ENCODE measurements at places on chromosomes 2 and 18. TPM values are rescaled to one million over a fixed set of nuclear protein-coding genes. Genes with fewer than 3 reads are reported as not detected.

GALNT5 gene
- 0.35 TPM for total RNA-seq

ONECUT2 gene
- 0.22 TPM for total RNA-seq

ALKAL2 gene
- total RNA-seq: 2.7 TPM

AMER3 gene
- not detected for total RNA-seq

KHK gene
- 1.1 TPM for total RNA-seq

TEX51 gene
- not detected for total RNA-seq

MOGAT1 gene
- total RNA-seq: 0.24 TPM

MAP3K19 gene
- not detected for total RNA-seq

PGAP1 gene
- total RNA-seq: 7.7 TPM

GRCh38 chr2:25414781-25415180 is 73.1 kb upstream of the DNMT3A start:
- DNase-seq: no peak

GRCh38 chr2:6564326-6564725 is 301.4 kb downstream of the CMPK2 start:
- DNase-seq: no peak

DNA sequence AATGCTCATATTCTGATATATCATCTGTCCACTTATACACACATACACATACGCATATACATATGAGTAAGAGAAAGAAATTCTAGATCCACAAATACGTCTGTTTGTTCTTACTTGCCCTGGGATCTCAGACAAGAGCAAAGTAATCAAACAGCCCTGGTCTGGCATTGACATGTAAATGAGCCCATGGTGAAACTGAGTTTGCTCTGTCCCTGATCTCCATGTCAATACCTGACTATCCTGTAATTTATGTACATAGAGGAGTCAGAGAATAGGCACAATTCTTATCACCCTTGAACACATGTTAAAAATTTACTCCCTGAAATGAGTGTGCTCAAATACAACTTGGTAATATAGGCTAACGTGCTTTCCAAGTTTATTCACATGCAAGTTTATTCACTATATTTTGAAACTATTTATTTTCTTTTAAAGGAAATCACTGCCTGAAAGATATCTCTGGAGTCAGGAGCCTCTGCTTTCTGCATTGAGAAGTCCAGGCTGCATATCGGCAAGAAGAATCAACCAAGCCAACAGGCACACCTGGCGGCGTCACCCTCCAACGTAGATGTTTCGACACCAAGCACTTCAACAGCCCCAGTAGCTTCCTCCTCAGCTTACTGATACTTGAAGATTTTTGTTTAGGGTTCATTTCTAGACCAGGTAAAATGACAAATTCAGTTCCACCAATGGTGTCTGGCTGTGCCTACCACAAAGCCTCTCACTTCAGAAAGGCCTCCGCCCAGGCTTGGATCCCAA is 100.6 kb downstream of the CMPK2 start:
- no peak for DNase-seq

DNA sequence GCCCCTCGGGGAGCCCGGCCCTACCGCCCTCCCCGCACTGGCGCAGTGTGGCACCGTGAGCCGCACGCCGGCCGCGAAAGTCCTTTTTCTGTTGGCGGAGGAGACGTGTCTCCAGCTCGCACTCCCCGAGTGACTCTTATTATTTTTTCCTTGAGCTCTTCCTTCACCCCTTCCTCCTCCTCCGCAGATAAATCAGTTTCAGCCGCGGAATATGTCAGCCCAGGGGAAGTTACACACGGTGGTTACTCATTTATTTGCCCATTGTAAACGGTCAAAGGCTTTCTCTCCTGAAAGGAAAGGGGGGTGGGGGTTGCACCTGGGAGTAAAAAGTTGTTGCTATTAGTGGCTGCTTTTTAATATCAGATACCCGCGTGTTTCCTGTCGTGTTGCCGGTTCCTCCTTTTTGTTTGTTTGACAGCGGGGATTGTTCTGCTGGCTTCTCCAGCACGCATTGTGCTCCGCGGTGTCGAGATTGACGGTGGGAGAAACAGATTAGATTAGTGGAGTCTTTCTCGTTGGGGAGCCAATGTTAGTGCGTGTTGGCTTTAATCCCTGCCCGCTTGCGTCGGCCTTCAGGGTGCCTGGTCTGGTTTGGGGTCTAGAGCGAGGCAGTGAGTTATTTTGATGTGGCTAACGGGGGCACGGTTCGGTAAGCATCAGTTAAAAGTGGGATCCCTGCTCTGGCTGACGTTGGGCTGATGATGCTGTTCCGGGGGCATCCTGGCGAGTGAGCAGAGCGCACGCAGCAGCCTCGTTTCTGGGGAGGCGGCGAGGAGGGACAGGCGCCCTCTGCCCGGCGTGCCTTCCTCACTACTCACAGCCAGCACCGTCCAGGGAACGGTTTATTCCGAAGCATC is 1.6 kb downstream of the CRIM1 start:
- no peak for DNase-seq

- no peak for DNase-seq
Measured at GRCh38 chr18:49486606-49486952, 455 bp downstream of the C18orf32 start.

- no peak for DNase-seq
Measured at GRCh38 chr2:96954011-96954846, 32.2 kb downstream of the FAM178B start.

GRCh38 chr2:172965433-172966212 is 110.0 kb upstream of the MAP3K20 start:
- DNase-seq: no peak

GRCh38 chr2:27800856-27801255 is 29.3 kb downstream of the MRPL33 start:
- no peak for DNase-seq

DNA sequence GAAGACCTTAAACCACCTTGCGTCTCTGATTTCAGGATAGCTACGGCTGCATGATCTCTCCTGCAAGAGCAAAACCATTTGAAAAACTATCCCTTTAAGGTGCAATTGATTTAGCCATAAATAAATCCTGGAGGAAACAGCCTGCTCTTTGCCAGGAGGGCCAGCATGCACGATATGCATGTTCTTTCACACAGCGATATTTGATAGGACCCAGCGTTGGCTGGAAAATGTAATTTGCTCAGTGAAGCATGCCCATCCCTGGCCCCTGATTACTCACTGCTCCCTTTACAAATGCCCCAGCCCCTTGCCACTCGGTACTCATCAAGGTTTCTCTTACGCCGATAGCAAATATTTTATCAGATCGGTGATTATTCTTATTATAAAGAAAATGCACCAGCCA is 315.4 kb downstream of the CDH2 start:
- no peak for DNase-seq

DNA sequence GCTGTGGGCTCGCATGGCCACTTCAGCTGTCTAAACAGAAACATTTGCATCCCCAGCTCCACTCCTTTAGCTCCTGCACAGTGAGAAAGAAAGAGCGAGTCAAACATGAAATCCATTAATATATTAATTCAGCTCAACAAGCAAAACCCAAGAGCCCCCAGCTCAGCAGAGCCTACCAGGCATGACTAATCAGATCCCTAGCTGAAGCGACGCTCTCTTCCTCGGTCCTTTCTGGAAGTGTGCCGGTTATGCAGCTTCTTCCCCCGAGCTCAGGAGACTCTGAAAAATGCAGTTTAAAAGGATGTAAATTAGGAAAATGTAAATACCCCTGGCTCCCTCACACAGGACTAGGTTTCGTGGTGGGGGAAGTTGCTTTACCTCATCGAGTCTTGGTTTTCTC is 221.5 kb downstream of the ANKRD30B start:
- DNase-seq: no peak

DNA sequence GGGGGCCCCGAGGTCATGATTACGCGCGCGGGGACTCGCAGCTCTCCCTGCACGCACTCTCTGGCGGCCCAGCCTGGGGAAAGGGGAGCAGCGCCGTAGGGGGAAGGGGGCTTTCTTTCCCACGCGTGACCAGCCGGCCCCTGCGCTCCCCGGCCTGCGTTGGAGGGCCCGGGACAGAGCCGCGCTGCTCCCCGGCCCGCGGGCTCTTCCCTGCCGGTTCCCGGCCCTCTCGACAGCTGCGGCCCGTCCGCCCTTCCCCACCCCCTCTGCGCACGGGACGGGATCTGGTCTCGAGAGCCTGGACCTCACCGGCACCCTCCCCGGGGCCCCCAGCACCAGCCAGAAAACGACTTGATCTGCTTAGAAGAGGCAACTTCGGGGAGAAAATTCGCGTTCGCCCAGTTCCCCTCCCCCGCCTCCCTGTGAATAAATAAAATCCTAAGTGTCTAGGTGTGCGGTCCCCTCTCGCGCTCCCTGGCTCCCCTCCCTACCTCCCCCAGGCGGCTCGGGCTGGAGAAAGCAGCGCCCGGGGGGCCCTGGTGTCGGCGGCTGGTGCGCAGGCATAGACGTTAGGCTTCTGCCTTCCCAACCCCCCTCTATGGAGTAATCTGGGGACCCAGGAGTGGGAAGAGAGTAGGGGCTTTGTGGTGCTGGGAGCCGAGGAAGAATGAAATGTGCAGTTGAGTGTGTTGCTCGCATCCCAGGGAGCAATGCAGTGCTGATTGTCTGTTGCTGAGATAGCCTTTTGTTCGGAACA is 803 bp upstream of the FIGN start:
- peak; percentile 75 for DNase-seq

DNA sequence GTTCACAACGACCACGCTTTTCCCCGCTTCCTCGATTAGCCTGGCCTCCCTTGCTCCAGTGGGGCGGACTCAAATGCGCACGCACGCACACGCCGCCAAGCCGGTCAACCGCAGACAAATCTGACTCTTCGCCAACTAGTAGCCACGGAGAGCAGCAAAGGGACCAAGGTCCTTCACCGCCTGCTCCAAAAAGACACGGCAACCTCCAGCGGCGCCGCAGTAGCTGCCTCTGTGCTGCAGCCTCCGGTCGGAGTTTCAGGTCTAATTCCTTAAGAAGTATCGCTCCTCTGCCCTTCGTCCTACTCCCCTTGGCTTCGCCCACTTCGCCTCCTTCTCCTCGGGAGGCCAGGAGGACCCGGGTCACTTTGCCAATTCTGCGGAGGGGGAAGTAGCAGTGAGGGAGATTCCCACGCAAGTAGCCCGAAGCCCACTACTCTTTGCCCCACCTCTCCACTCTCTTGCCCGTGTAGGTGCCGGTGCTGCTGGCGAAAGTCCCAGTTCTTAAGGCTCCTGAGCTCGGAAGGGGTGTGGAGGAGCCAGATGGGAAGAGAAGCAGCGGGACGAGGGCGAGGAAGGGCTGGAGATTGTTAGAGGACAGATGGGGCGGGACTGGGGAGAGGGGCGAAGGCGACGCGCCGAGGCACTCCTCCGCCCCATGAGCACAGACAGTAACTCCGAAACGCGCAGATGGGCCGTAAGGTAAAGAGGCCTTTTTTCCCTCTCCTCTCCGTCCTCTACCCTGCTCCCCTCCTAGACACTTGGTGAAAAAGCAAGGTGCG is 615 bp downstream of the AKAIN1 start:
- DNase-seq: no peak

DNA sequence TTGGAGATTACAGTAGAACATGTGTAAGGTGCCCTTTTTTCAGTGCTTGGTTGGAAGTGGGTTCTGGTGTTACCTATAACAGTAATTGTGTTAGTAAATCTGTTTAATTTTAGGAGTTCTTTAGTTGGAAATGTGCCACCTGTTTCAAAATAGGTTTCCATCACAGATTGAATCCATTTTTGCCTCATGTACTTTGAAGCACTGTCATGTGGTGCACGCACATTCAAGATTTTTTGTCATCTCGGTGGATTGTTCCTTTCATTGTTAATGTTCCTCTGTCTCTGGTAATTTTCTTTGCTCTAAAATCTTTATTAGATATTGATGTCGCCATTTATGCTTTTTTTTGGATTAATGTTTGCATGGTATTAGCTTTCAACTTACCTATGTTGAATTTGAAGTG is 1.3 kb downstream of the ATP9B start:
- no peak for DNase-seq

- DNase-seq: no peak
Measured at GRCh38 chr2:224646242-224646846, 61.2 kb upstream of the CUL3 start.

Data from cardiac septum (tissue), 1 donor.